ENCODE measurements at places on chromosomes 7 and 10.

DNA sequence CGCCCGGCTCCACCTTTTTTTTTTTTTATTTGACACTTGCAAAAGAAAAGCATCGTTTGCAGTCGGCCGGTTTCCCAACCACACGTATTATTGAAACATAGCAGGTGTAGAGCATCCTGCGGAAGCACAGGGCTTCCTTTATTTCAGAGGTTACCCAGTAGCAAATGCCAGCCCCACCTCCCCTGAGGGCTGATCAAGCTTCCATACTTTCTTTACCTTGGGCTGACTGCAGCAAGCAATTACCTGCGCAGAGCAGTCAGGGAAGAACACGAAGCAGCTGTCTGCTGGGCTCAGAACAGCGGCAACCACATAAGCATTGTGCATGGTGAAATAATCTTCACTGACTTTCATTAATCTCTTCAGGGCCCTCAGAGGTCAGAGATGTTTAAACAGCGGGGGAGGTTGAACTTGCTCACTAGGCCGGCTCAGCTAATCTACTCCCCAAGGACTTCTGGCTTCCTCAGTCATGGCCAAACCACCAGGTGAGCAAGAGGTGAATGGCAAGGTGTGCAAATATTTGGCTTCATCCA, 784.7 kb upstream of the AUTS2 start:
- no peak for DNase-seq

GRCh38 chr10:35640474-35640873, 1.6 kb downstream of the FZD8 start:
- DNase-seq = no peak

GRCh38 chr10:101631821-101632475, 43.8 kb downstream of the DPCD start:
- no peak for DNase-seq

DNA sequence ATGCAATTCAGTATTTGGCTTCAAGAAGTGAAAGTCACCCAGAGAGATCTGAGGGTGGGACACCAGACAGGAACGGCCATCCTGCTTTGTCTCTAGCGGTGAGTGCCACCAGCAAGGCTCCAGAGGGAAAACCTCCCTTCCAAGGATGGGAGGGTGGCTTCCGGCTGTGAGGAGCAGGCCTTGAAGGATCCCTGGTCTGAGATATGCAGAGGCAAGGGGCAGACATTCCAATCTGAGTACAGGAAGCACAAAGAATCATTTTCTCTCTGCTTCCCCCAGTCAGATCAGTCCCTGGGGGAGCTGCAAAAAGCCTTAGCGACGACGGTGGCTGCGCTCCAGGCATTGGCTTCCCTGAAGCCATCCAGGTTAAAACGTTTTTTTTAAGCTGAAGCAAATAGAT, 167.4 kb downstream of the TEX36 start:
- no peak for DNase-seq

DNA sequence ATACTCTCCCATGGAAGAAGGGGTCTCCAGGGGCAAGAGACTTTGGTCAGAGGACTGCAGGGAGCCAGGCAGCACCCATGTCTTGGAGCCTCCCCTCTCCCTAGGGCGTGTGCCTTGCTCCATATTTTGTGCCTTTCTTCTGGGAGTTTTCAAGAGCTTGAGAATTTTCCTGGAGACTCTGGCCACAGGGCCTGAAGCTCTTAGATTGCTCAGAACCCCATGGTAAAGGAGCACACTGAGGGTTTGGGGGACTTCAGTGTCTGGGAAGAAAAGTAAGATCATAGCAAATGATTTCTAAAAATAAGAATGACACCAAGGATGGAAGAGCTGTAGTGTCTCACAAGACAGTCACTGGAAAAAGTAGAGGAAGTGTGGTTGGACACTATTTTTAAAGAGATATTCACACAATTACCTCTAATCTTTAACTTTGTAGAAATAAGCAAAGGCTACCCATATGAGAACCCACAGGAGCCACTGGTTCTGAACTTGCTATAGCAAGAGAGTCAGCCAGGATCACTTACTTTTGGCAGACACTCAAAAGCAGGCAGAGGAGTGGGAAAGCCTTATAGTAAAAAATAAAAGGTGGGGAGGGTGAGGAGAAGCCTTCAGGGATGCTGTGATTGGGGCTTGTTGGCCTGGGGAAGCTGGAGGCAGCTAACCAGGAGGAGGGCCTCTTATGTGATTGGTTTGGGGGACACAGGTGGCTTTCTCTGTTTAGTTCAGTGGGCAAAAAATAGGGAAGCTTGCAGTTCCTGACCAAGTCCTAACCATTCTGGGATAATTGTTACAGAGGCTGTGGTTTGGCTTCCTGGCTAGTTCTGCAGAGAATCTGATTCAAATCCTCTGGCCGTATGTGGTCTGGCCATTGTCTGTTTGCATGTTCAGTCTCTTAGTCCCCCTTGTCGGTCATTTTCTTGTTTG, 5.1 kb upstream of the CSGALNACT2 start:
- no peak for DNase-seq

DNA sequence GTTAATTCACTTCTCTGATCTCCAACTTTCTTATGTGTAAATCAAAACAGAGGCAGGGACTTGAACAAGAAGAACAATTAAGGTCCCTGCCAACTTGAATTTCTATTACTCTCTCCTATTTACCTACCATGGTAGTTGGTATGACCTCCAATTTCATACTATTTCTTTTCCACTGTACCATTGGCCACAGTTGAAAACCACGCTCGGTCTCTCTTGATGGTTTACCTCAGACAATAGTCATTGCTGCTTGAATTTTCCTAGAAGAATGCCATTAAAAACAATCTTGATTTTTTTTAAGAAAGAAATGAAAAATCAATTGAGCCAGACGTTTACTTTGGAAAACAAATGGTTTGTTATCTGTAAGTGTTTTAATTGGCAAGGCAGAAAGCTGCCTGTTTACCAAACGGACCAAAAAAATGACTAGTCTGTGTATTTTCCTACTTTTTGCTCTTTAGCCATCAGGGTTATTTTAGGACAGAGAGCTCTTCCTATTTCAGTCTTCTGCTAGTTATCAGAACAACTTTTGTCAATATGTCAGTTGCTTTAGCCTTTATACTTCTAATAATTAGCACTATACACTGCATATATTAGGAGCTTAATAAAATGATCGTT, 157.5 kb upstream of the PLXDC2 start:
- DNase-seq = no peak

- DNase-seq = no peak
These were observed 743 bp upstream of the PITRM1 start for GRCh38 chr10:3173171-3173878.

- no peak for DNase-seq
These were observed at the start of gene MCMBP for GRCh38 chr10:119872610-119872859. Gene MCMBP (minus strand): TSS chr10:119872843. CDS start chr10:119872584, 259 bp downstream.

DNA sequence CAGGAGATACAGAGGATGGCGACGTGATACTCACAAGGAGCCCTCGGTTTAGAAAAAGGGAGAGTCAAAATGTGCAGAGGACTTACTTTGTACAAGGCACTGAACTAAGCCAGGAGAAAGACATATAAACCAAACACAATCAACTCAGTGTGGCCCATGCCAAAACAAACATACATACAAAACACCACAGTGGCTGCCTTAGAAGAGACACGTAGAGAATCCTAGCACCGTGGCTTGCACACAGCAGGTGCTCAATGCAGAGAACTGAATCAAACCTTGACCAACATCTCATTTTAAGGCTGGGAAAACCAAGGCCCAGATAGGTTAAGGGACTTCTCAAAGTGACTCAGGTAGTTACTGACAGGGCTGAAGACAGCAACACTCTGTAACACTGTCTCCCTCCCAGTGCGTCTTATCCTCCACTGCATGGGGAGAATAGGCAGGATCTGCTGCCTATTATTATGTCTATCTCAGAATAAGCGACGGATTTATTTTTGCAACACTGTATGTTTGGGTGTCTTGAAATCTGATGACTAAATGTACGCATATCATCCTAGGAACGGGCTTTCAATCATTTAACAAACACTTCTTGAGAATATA, 11.0 kb downstream of the SORBS1 start:
- no peak for DNase-seq

DNA sequence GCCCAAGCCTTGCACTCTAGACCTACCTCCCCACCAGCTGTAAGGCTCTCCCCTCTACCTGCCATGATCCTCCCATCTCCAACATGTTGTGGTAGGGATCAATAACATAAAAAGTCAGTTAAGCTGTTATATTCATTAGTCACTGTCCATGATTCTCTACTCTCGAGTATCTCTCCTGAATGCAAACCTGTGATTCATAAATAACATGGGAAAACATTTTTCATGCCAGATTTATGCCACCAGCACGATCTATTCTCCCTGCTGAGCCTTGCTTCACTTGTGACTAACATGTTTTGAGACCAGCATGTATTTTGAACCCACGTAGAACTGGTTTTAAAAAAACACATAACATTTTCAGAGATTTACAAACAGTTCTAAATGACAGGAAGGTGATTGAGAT, 30.3 kb downstream of the TMEM168 start:
- DNase-seq = no peak

DNA sequence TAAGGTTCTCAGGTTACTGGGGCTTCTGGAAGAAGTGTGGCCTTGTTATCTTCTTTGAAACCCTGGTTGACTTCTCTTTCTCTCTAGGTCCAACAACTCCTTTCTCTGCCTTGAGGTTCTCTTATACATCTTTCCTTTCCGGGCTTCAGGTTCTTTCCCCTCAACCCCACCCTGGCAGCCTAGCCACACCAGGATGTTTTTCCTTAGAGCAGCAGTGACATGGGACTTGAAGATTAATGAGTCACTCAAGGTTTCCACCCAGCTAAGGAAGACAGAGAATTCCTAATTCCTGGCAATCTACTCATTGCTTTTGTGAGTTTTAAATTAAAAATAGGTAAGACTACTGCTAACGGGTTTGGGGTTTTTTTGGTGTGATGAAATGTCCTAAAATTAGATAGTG, 121.8 kb upstream of the HPS1 start:
- no peak for DNase-seq

All from Karpas-422 (cell line).